Inflammatory macrophage (primary cell): ENCODE measurements at places on chromosomes 7 and 10.

DNA sequence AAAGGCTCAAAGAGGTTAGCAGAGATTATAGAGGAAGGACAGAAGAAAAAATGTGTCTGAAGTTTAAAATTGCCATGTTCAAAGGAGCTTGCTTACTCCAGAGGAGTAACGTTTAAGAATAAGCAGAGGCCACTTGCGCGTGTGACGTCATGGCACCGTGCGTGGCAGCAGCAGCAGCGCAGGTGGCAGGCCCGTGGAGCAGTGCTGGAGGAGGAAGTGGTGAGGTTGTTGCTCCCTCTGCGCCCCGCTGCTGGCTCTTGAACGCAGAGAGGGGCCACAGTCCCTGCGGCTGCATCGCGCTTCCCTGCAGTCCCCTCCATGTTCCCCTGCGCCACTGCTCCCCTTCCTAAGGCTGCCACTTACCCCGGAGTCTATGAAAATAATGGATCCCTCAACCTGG is 37.5 kb downstream of the GDI2 start:
- DNase-seq: peak; percentile 64

DNA sequence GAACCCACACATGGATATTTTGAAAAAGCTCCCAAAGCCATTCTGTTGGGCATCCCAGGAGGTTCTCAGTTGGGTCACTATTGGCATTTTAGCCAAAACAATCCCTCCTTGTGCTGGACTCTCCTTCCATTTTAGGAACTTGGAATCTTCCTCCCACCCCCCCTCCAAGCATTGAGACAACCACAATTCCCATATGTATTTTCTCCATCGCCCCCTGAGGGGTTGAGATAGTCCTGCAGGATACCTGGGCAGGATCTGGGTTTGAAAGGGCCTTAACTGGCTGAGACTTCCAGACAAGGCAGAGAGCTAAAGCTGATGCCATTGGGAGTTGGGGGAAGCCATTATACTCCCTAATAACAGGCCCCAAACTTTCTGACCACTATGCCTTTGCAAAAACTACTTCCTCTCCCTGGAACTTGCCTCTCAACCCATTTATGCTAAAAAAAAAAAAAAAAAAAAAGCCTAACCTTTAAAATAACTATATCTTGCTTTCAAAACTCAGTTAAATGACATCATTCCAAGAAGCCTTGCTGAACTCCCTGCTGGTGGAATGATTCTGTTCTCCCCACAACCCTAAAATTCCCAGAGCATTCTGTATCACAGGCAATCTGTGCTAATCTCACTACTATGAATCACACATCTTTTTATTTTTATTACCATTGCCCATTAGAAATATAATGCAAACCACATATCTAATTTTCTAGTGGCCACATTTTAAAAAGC is 77.5 kb upstream of the PDE1C start:
- no peak for DNase-seq

GRCh38 chr7:47327698-47328391 is 254.1 kb downstream of the TNS3 start:
- no peak for DNase-seq

DNA sequence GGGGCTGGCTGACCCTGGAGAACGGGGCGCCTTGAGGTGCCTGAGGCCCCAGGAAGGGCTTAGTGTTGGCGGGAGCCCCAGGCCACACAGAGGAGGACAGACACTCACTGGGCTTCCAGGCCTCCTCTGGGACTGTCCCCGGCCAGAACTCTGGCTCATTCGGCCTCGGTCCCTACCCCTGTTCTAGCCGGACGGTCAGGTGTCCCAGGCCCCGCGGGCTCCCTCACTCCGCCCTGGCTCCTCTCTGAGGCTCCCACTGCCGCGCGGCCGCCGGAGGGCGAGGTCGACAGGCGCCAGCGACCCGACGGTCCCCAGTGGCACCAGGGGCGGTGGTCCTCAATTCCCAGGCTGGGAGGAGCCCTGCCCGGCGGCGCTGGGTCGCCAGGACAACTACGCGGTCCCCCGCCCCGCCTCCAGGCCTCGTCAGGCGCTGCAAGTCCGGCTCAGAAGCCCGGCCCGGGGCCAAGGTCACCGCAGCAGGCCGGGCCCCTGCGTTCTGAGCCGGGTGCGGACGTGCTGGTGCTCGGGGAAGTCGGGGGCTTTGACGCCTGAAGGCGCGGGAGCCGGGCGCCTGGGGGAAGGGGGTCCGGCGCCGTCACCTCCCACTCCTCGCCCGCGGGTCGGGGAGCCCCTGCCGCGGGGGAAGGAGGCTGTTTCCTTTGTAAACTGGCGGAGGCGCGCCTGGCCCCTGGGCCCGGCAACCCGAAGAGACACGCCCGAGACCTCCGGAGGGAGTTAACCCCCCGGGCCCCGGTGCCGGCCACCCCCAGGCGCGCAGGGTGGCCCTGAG is 1.1 kb upstream of the PWWP2B start:
- peak; percentile 56 for DNase-seq

GRCh38 chr7:108805808-108806397 is 236.2 kb downstream of the DNAJB9 start:
- no peak for DNase-seq
